ENCODE measurements at places on chromosomes 13 and 19. TPM values are rescaled to one million over a fixed set of nuclear protein-coding genes. Genes with fewer than 3 reads are reported as not detected.

- DNase-seq = no peak
Measured at GRCh38 chr13:50762969-50763567, 80.4 kb downstream of the DLEU7 start.

GNG14 gene
- not detected for polyA plus RNA-seq

- DNase-seq = no peak
Measured at GRCh38 chr19:40524133-40524549, 52.5 kb upstream of the SHKBP1 start.

CBLC gene
- polyA plus RNA-seq = 0.12 TPM

DNA sequence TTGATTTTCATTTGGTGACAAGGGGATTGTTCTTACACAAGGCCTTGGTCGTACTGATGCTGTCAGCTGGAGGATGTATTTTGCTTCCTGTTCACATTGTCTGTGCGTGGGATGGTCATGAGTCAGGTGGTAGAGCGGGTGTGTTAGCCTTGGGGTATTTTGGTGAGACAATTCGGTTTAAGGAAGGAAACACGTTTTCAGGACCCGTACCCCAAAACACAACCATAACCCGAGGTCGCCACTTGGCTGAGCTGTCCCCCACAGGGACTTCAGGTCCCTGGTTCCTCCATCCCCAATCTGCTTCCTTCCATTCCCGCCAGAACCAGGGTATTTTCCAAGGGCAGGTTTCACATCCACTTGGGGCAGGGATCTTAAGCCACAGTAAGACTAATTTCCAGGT is 15.0 kb downstream of the MYO9B start:
- no peak for DNase-seq

GRCh38 chr19:7930765-7931164 is 4.8 kb upstream of the CTXN1 start:
- no peak for DNase-seq

KIR3DL2 gene
- not detected for polyA plus RNA-seq

DNA sequence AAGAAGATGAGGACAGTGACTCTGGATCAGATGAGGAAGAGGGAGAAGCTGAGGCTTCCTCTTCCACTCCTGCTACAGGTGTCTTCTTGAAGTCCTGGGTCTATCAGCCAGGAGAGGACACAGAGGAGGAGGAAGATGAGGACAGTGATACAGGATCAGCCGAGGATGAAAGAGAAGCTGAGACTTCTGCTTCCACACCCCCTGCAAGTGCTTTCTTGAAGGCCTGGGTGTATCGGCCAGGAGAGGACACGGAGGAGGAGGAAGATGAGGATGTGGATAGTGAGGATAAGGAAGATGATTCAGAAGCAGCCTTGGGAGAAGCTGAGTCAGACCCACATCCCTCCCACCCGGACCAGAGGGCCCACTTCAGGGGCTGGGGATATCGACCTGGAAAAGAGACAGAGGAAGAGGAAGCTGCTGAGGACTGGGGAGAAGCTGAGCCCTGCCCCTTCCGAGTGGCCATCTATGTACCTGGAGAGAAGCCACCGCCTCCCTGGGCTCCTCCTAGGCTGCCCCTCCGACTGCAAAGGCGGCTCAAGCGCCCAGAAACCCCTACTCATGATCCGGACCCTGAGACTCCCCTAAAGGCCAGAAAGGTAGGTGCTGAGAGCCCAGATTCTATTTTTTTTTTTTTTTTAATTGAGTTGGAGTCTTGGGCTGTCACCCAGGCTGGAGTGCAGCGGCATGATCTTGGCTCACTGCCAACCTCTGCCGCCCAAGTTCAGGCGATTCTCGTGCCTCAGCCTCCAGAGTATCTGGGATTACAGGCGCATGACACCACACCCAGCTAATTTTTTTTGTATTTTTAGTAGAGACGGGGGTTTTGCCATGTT is 2.3 kb downstream of the PPP1R15A start:
- no peak for DNase-seq

ZNF350 gene
- polyA plus RNA-seq = 9.6 TPM

GRCh38 chr19:335072-335471 is 9.5 kb downstream of the MIER2 start:
- no peak for DNase-seq

C1QTNF9B gene
- 2.0 TPM for polyA plus RNA-seq

- no peak for DNase-seq
Measured at GRCh38 chr13:35794734-35795389, 318.4 kb upstream of the MAB21L1 start.

TUBB4A gene
- polyA plus RNA-seq = 0.55 TPM

SH3GL1 gene
- not detected for polyA plus RNA-seq

MAB21L1 gene
- 5.7 TPM for polyA plus RNA-seq

DCLK1 gene
- polyA plus RNA-seq = 99.3 TPM

DNA sequence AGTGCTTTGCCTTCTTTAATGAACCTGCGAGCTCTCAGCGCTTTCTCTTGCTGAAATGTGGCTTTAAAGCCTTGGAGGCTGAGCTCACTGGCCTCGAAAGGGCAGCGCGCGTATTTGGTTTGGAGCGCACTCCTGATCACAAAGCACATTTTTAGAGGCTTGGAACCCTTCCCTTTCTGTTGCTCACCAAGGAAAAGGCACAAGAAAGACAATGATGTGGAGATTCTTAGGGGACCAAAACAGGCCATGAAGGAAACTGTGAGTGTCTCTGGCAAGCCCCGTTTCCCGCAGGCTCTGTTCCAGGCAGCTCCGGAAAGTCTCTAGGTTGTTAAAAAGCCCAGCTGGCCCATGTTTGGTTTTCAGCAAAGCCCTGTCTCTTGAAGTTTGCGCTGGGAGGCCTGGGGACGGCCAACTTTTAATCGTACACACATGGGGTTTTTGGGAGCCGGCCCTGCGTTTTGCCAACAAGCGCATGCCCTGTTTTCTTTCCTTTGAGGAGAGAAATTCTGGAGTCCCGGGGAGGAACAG is 9.4 kb upstream of the SPC24 start:
- DNase-seq = peak; percentile 93

GRCh38 chr13:30319130-30319529 is 11.8 kb upstream of the KATNAL1 start:
- DNase-seq = peak; percentile 63

DNA sequence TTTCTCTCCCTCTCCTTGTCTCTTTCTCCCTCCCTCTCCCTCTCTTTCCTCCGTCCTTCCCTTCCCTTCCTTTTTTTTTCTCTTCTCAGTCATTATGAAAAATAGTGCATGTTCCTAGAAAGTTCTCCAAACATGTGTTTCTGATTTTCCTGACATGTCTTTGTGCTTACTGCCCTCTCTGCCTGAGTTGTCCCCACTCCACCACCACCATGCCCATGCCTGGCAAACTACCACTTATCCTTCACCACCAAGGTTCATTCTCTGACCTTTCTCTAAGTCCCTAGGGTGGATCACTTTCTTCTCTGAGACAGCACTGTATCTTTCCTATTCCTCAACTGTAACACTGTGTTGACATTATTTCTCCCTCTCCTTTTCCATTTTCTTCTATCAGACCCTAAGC is 98.2 kb downstream of the LACC1 start:
- no peak for DNase-seq

DNA sequence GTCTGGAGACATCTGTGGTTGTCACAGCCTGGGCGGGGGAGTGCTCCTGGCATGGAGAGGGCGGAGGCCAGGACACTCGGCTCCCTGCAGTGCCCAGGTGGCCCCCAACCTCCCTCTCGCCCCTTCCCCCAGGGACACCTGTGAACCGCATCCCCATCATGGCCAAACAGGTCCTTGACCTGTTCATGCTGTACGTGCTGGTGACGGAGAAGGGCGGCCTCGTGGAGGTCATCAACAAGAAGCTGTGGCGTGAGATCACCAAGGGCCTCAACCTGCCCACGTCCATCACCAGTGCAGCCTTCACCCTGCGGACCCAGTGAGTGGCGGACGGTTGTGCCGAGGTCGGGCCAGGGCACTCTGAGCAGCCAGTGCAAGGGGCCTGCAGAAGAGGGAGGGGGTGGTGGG is 20.0 kb upstream of the WDR18 start:
- DNase-seq = no peak

DNA sequence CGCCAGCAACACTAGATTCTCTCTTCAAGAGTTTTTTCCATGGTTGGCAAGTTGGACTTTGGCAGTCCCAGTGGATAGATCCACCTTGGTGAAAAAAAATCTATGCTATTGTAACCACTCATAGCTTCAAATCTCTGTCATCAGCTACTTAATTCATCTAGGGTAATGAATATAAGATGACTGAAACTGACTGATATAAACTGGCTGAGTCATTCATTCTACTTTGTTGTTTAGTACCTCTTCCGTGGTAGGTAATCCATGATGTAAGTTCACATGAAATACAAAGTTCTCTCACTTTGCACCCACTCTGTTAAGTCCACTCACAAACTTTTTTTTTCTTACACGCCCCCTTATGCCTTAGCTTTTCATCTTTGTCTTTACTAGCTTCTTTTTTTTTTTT is 1381.5 kb downstream of the SLITRK5 start:
- no peak for DNase-seq

DNA sequence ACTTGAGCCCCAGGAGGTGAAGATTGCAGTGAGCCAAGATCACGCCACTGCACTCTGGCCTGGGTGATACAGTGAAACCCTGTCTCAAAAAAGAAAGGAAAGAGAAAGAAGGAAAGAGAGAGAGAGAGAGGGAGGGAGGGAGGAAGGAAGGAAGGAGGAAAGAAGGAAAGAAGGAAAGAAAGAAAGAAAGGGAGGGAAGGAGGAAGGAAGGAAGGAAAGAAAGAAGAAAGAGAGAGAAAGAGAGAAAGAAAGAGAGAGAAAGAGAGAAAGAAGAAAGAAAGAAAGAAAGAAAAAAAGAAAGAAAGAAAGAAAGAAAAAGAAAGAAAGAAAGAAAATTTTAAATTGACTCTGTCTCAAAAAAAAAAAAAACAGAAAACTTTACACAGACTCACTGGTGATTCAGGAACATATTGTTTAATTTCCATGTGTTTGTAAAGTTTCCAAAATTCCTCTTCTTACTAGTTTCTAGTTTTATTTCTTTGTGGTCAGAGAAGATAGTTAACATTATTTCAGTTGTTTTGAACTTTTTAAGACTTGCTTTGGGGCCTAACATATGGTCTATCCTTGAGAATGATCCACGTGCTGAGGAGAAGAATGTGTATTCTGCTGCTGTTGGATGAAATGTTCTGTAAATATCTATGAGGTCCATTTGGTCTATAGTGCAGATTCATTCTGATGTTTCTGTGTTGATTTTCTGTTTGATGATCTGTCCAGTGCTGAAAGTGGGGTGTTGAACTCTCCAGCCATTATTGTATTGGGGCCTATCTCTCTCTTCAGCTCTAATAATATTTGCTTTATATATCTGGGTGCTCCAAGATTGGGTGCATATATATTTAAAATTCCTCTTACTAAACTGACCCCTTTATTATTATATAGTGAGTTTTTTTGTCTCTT is 204.4 kb upstream of the SERP2 start:
- DNase-seq = no peak

- no peak for DNase-seq
Measured at GRCh38 chr13:65656740-65657329, 1573.3 kb downstream of the PCDH9 start.

- DNase-seq = no peak
Measured at GRCh38 chr13:24168392-24168750, 7.9 kb downstream of the SPATA13 start.

GRCh38 chr19:49918089-49918488 is 10.9 kb upstream of the ATF5 start:
- no peak for DNase-seq

DNA sequence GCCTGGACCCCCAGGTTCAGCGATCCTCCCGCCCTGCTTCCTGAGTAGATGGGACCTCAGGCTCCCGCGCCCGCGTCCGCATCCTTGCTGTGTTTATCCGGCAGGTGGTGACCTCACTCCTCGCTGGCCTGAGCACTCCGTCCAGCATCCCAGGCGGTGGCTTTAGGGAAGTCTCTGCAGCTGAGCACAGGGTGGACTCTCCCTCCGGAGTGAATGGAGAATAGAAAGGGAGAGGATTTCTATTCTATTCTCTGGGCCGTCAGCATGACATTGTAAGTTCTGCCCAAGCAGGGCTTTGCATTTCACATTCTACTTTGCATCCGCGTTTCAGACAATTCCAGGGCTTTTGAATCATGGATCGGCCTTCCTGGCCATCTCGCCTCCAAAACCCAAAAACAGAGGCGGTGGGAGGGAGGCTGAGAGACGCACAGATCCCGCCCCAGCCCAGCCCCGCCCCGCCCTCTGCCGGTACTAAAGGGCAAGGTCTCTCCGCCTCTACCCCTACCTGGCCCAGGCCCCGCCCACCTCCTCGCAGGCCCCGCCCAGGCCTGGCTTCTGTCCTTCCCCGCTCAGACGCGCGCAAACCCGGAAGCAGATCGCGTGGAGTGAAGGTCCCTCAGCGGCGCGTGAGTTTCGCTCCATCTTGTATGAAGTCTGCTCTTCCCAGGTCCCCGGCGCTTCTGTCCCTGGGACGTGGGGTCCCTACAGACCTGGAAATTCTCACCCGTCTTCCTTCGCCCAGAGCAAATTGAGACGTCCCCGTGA is at the start of gene ZNF525:
TSS of gene ZNF525 (plus strand) at position 572 of the 765 bp plus-strand sequence. CDS start 6,577 bp downstream, outside the sequence.
- peak; percentile 86 for DNase-seq

CERS1 gene
- polyA plus RNA-seq = 30.5 TPM

GRCh38 chr19:13427273-13428051 is 78.8 kb downstream of the CACNA1A start:
- DNase-seq = no peak

- no peak for DNase-seq
Measured at GRCh38 chr19:47063874-47064273, 15.4 kb upstream of the TMEM160 start.

DNA sequence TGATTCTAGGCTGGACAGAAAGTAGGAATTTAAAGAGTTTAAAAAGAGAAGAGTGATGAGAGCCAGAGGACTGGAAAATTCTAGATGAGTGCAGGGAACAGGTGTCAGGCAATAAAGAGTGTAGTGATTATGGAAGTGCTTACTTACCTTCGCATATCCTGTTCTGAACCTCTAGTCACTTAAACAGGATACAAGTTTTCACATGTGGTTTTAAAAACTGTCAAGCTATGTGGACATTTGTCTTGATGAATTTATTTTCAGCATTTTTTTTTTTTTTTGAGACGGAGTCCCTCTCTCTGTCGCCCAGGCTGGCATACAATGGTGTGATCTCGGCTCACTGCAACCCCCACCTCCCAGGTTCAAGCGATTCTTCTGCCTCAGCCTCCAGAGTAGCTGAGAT is 34.3 kb upstream of the IL17D start:
- DNase-seq = no peak

DNA sequence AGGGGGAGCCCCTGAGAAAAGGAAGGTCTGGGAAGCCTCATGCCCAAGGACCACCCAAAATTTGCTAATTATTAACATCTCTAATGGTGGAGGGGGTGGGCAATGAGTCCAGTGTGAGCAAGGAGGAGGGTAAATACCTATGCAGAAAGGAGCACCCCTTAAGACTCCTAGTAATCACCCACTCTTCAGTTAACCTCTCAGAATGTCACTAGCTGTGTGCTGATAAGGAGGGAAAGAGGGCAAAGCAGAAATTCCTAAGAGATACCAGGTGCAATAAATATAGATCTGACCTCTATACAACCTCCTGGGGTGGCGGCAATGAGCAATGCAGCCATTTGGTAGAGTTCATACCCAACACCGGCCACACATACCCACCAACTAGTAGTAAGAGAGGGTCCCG is 12.7 kb upstream of the DPY19L3 start:
- DNase-seq = no peak

- no peak for DNase-seq
Measured at GRCh38 chr19:28401739-28402424, 811.1 kb downstream of the UQCRFS1 start.

- no peak for DNase-seq
Measured at GRCh38 chr13:76226941-76227340, 590.8 kb downstream of the LMO7 start.

TDRD12 gene
- 0.75 TPM for polyA plus RNA-seq

- DNase-seq = no peak
Measured at GRCh38 chr19:5547881-5548280, 19.9 kb downstream of the TINCR start.

MEIOSIN gene
- not detected for polyA plus RNA-seq

ANGPTL8 gene
- polyA plus RNA-seq = not detected

GRCh38 chr13:40589285-40590109 is 76.9 kb downstream of the FOXO1 start:
- peak; percentile 67 for DNase-seq
